ENCODE measurements at places on chromosomes 3 and 15.

DNA sequence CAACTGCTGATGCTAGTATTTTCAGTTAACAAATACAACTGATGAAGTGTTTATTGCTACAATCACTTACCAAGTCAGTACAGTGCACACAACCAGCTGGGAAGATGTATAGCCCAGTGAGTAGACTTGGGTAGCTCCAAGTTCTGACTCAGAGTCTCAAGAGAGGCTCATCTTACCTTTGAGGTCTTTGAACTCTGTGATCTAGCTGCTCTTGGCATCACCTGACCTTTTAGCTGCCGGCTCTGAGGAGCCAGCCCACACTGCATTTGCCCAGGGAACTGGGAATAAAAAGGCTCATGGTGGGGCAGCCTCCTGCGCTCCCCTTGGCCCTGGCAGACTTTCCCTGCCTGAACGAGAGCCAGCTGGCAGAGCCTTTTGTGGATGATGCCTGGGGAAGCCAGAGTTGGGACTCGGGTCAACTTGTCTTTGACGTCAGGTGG is 82.6 kb downstream of the CEMIP start:
- peak; percentile 86 for DNase-seq

DNA sequence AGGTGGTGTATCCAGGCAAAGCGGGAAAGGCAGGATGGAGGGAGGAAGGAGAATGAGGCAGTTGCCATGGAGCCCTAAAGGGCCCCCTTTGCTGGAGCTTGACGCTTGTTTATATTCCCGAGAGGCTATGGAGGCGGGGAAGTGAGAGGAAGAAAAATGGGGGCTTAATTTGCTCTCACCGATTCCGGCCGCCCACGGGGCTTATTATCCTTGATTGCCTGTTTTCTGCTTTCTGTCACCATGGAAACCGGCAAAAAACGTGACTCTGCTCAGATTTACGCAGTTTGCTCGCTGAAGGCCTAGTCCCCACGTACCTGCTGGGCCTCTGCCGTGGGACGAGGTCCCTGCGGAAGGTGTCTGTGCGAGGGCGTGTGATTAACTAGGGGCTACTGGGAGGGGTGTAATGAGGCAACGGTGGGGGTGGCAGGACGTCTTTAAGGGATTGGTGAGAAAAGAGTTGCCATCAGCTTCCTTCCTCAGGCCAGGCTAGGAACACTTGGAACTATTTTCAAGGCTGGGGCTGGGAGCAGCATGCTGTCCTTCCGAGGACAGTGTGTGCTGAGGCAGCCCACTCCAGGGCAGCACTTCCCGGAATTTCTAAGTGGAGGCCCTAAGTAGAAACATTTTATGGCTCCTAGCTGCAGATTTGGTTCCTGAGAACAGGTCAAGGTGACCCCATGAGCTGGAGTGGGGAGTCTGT is 110.8 kb upstream of the NDN start:
- peak; percentile 61 for DNase-seq

- DNase-seq: no peak
Observed at GRCh38 chr3:110933821-110934426, 137.7 kb upstream of the NECTIN3 start.

- DNase-seq: no peak
Observed at GRCh38 chr15:46644501-46645481, 1010.0 kb downstream of the SQOR start.

- no peak for DNase-seq
Observed at GRCh38 chr3:127062926-127063325, 80.0 kb downstream of the PLXNA1 start.
